ENCODE measurements at places on chromosomes 2 and 18. TPM values are rescaled to one million over a fixed set of nuclear protein-coding genes. Genes with fewer than 3 reads are reported as not detected.

GRCh38 chr2:167147271-167147941 is 259.1 kb downstream of the XIRP2 start:
- H3K36me3 ChIP-seq, result no peaks in the 10 kb centered on the region
- no peak overlapping the region for H3K4me3 ChIP-seq
- H3K27ac ChIP-seq, result no peak overlapping the region
- no peaks in the 10 kb centered on the region for H3K4me1 ChIP-seq

DNA sequence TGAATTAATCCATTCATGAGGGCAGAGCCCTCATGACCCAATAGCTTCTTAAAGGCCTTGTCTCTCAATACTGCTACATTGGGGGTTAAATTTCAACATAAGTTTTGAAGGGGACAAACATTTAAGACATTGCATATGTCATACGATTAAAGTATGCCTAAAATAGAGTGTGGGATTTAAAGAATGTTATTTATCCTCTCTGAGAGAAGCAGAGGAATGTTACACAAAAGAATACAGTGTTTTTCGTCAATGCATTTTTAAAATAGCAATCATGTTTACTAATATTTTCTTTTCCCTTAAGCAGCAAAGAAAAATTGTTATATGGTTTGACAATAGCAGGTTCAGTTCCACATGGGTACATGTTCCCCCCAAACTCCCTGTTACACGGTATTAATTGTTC is 363.1 kb downstream of the NUP35 start:
- H3K4me3 ChIP-seq, result no peak overlapping the region
- no peaks in the 10 kb centered on the region for H3K4me1 ChIP-seq
- H3K36me3 ChIP-seq, result no peaks in the 10 kb centered on the region

DNA sequence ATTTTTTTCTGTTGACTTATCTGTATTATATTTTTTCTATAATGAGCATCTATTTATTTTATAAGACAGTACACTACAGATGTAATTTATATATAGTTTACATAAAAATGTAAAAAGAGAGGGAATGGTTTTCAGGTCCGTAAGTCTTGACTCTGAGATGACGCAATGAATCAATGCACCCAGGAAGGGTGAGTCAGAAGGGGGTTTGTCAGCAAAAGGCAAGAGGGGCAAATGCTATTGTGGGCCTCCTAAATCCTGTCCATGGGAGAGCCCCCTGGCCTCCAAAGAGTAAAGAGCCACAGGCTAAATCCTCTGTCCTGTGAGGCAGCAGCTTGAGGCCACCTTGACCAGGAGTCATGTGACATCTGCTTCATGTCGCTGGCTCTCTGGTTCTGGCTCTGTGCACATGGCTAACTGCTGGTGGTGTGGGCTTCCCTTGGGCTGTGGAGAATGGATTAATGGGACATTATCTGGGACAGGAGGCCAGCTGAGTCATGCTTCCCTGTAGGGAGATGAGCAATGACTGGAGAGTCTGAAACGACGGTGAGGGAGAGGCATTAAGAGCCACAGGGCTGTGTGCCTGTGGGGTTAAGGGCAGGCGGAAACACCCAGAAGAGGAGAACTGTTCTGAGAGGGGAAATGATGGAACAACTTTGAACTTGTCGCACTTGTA is 22.8 kb upstream of the ASB18 start:
- no peak overlapping the region for H3K4me3 ChIP-seq
- no peak overlapping the region for H3K27ac ChIP-seq
- no peaks in the 10 kb centered on the region for H3K36me3 ChIP-seq
- H3K27me3 ChIP-seq, result no peaks in the 10 kb centered on the region

GRCh38 chr18:75408554-75409506 is 18.7 kb downstream of the SMIM21 start:
- H3K36me3 ChIP-seq, result no peaks in the 10 kb centered on the region
- H3K4me3 ChIP-seq, result no peak overlapping the region
- H3K27me3 ChIP-seq, result no peaks in the 10 kb centered on the region

GRCh38 chr18:11146947-11147345 is 2.4 kb downstream of the PIEZO2 start:
- no peak overlapping the region for H3K27ac ChIP-seq
- no peak overlapping the region for H3K4me3 ChIP-seq
- no peak for DNase-seq
- no peaks in the 10 kb centered on the region for H3K27me3 ChIP-seq
- H3K4me1 ChIP-seq, result no peaks in the 10 kb centered on the region

GRCh38 chr2:120819720-120820210 is 84.1 kb downstream of the GLI2 start:
- no peak overlapping the region for H3K4me3 ChIP-seq
- H3K27ac ChIP-seq, result no peak overlapping the region
- DNase-seq, result no peak
- no peaks in the 10 kb centered on the region for H3K36me3 ChIP-seq

DNA sequence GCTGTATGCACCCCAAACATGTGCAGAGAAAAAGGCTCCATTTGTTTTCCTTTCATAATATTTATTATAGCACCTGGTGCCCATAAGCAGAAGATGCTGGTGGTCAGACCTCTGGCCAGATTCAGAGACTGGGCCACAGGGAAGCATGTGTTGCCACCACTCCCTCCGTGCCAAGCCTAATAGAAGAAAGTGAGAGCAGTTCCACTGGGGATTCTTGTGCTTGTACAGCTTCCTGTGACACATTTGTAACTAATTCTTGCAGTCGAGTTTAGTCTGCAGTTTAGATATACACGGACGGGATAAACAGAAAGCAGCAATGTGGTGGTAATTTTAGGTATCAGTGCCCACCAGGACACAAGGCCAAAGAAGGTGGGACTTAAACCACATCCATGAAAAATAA is 135.4 kb upstream of the PIEZO2 start:
- no peak overlapping the region for H3K4me3 ChIP-seq
- DNase-seq, result no peak
- no peaks in the 10 kb centered on the region for H3K27me3 ChIP-seq
- H3K4me1 ChIP-seq, result no peaks in the 10 kb centered on the region
- no peak overlapping the region for H3K27ac ChIP-seq

GRCh38 chr2:170467568-170468422 is 247.3 kb upstream of the SP5 start:
- no peak overlapping the region for H3K4me3 ChIP-seq
- H3K27ac ChIP-seq, result no peak overlapping the region
- no peaks in the 10 kb centered on the region for H3K36me3 ChIP-seq
- H3K27me3 ChIP-seq, result no peaks in the 10 kb centered on the region
- no peaks in the 10 kb centered on the region for H3K4me1 ChIP-seq

GRCh38 chr18:26813043-26813442 is 52.5 kb downstream of the AQP4 start:
- H3K4me3 ChIP-seq, result no peak overlapping the region
- no peak for DNase-seq
- no peak overlapping the region for H3K27ac ChIP-seq
- H3K4me1 ChIP-seq, result no peaks in the 10 kb centered on the region
- no peaks in the 10 kb centered on the region for H3K27me3 ChIP-seq
- no peaks in the 10 kb centered on the region for H3K36me3 ChIP-seq

DNA sequence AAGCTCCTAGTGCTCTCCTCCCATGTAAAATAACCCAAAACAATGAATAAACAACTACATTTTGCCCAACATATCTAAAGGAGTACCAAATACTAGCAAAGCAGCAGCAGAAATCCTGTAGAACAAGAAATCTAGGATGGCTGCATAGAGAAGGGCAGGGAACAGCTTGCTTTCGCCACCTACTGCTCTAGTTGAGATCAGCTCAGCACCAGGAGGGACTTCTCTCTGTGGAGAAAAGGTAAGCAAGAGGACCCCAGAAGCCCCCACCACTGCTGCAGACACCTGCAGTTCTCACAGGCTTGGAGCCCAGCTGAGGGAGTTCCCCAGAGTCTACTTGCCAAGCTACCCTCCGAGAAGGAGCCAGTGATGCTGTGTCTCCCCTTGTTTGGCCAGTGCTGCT is 243.0 kb upstream of the CHST9 start:
- no peak overlapping the region for H3K27ac ChIP-seq
- H3K4me3 ChIP-seq, result no peak overlapping the region
- no peaks in the 10 kb centered on the region for H3K36me3 ChIP-seq
- H3K4me1 ChIP-seq, result no peaks in the 10 kb centered on the region

- DNase-seq, result no peak
- H3K27ac ChIP-seq, result no peak overlapping the region
- H3K27me3 ChIP-seq, result no peaks in the 10 kb centered on the region
These were observed 82.7 kb downstream of the COL5A2 start for GRCh38 chr2:189096769-189097447.

GRCh38 chr2:36701391-36701795 is 4.9 kb downstream of the VIT start:
- no peaks in the 10 kb centered on the region for H3K27me3 ChIP-seq
- H3K27ac ChIP-seq, result no peak overlapping the region
- no peak for DNase-seq
- no peaks in the 10 kb centered on the region for H3K4me1 ChIP-seq

- H3K4me3 ChIP-seq, result no peak overlapping the region
- no peak overlapping the region for H3K27ac ChIP-seq
- no peak for DNase-seq
- no peaks in the 10 kb centered on the region for H3K4me1 ChIP-seq
- no peaks in the 10 kb centered on the region for H3K36me3 ChIP-seq
- H3K27me3 ChIP-seq, result peaks cover 2% of the 10 kb centered on the region
These were observed 163.7 kb downstream of the PRPF40A start for GRCh38 chr2:152553518-152553917.

- peaks cover 23% of the 10 kb centered on the region for H3K4me1 ChIP-seq
- H3K27ac ChIP-seq, result peak overlapping the region; percentile 68
- no peak for DNase-seq
- H3K4me3 ChIP-seq, result peak overlapping the region; percentile 82
These were observed 36.4 kb downstream of the TSHZ1 start for GRCh38 chr18:75246721-75247610.

- H3K27me3 ChIP-seq, result no peaks in the 10 kb centered on the region
- H3K4me3 ChIP-seq, result no peak overlapping the region
- no peak overlapping the region for H3K27ac ChIP-seq
- DNase-seq, result no peak
- peaks cover 9% of the 10 kb centered on the region for H3K4me1 ChIP-seq
These were observed 18.0 kb upstream of the LBH start for GRCh38 chr2:30213326-30213725.

GRCh38 chr2:128531856-128532255 is 213.2 kb upstream of the HS6ST1 start:
- peaks cover 2% of the 10 kb centered on the region for H3K27me3 ChIP-seq
- H3K27ac ChIP-seq, result no peak overlapping the region
- H3K36me3 ChIP-seq, result no peaks in the 10 kb centered on the region
- H3K4me1 ChIP-seq, result no peaks in the 10 kb centered on the region
- no peak overlapping the region for H3K4me3 ChIP-seq

DNA sequence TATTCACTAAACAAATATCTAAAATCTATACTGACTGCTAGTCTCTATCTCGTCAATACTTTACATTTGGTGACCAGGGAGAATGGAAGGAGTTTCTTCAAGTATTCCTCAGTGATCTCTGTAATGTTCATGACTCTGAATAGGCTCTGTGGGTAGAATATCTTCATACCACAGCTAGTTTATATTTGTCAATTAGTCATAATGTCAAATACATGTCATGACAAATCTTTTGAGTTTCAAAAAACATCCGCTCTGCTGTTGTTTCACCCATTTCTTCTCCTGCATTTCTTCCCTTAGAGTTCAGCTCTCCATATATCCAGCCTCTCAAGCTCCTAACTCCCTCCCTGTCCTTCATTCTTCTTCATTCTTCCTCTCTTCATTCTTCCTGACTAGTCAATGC is 206.5 kb upstream of the FANCL start:
- no peak overlapping the region for H3K27ac ChIP-seq
- no peak for DNase-seq
- no peaks in the 10 kb centered on the region for H3K4me1 ChIP-seq
- no peak overlapping the region for H3K4me3 ChIP-seq
- peaks cover 2% of the 10 kb centered on the region for H3K27me3 ChIP-seq
- H3K36me3 ChIP-seq, result no peaks in the 10 kb centered on the region

DNA sequence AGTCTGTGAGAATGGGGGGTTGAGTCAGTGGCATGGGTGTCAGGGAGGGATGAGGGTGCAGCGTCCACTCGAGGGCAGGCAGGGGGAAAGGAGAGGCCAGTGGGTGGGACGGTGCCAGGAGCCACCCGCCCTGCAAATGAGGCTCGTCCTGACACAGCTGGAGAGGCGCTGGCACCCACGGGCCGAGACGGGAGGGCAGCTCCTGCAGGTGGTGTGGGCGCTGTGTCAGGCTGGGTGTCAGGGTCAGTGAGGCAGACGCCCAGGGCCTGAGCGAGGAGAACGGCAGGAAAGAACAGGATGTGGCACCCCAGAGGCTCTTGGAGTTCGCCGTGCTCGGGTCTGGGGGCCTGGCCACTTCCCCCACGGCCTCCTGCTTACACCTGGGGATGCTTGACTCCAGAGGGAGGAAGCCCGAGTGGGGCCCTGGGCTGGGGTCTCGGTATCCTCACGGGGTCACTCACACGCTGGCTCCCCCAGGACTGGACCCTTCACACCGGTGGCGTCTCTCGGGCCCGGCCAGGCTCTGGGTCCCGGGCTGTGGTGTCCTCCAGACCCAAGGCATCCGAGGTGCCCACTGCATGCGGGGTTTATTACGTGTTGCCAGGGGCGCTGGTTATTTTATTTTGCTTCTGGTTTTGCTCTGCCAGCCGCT is 130.5 kb upstream of the CTDP1 start:
- no peaks in the 10 kb centered on the region for H3K36me3 ChIP-seq
- no peak overlapping the region for H3K4me3 ChIP-seq

DNA sequence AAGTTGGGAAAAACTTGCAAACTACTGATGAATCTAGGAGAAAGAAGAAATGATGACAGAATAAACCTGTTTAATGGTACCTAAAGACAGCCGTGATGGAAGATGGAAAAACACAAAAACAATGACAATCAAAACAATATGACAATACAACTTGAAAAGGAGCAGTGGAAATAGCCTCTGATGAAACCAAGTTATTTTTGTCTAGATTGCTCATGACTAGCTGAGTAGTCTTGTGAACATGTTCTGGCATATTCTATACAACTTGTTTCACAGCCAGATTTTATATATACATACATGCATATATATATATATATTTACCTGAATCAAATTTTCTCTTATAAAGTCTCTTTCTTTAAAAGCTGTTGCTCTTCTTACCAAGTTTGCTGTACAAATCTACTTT is 439.1 kb downstream of the TGIF1 start:
- H3K4me1 ChIP-seq, result no peaks in the 10 kb centered on the region
- H3K36me3 ChIP-seq, result no peaks in the 10 kb centered on the region
- H3K27ac ChIP-seq, result no peak overlapping the region
- H3K27me3 ChIP-seq, result no peaks in the 10 kb centered on the region
- H3K4me3 ChIP-seq, result no peak overlapping the region

- H3K4me3 ChIP-seq, result no peak overlapping the region
- H3K27ac ChIP-seq, result no peak overlapping the region
- no peak for DNase-seq
- no peaks in the 10 kb centered on the region for H3K36me3 ChIP-seq
- no peaks in the 10 kb centered on the region for H3K4me1 ChIP-seq
These were observed 1348.0 kb upstream of the TMEFF2 start for GRCh38 chr2:193542762-193543161.

DNA sequence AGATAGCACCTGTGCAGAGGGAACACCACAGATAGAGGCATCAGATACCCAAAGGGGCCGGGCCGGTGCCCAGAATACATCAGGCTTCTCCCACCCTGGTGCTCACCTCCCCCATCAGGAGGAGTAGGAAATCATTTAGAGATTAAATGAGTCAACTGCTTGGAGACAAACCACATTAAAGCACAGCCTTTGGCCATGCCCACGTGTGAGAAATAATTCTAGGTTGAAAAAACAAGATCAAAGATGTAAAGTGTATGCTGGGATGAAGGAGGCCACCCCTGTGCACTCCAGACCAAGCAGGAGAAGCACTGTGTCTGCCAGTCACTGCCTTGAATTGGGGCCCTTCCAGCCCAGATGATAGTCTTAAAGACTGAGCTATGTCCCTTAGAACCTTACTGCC is 152.8 kb upstream of the ACAA2 start:
- no peak for DNase-seq
- H3K27ac ChIP-seq, result no peak overlapping the region
- peaks cover 2% of the 10 kb centered on the region for H3K27me3 ChIP-seq
- no peak overlapping the region for H3K4me3 ChIP-seq
- no peaks in the 10 kb centered on the region for H3K4me1 ChIP-seq

SERPINB12 gene
- polyA plus RNA-seq, result not detected

RAMP1 gene
- 0.22 TPM for polyA plus RNA-seq

MAP3K2 gene
- polyA plus RNA-seq, result 65.7 TPM

SAG gene
- not detected for polyA plus RNA-seq

RAB6C gene
- polyA plus RNA-seq, result not detected

All from CD4-positive, CD25-positive, alpha-beta regulatory T cell (primary cell).